Fibroblast of lung (primary cell): ENCODE measurements at places on chromosomes 13 and 19. TPM values are rescaled to one million over a fixed set of nuclear protein-coding genes. Genes with fewer than 3 reads are reported as not detected.

DNA sequence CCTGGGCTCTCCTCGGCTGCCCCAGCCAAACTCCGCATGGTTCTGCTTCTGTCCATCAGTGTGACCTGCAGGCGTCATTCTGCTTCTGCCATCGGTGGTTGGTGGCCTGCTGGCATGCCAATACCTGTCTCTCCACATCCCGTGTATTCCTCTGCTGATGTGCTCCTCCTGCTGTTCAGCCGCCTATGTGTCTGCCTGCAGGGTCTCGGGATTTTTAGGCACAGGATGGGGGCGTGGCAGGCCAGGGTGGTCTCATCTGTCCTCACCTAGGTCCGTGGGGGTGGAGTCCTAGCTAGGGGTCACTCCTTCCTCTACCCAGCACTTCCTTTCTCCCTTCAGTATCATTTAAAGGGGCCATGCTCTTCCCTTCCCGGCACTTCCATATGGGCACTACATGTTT is 33.0 kb upstream of the SGCG start:
- DNase-seq, result no peak

- no peak for DNase-seq
Observed at GRCh38 chr19:51341976-51342580, at the start of gene VSIG10L. TSS of gene VSIG10L (minus strand) at chr19:51342139. CDS start at chr19:51342124, 15 bp downstream.

DNA sequence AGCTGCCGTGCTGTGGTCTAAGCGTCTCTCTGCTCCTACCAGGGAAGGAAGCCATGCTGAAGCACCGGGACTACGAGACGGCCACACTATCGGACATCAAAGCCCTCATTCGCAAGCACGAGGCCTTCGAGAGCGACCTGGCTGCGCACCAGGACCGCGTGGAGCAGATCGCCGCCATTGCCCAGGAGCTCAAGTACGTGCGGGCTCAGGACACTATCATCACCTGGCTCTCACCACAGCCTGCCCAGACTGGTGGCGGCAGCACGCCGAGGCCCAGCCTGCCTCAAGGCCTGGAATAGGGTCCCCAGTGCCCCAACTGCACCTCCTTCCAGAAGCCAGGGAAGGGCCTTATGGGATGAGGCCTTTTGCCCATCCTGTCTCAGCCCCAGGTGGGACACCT is 22.8 kb downstream of the CAPN12 start:
- DNase-seq, result no peak

ANGPTL8 gene
- not detected in 2 replicates for polyA plus RNA-seq

DNA sequence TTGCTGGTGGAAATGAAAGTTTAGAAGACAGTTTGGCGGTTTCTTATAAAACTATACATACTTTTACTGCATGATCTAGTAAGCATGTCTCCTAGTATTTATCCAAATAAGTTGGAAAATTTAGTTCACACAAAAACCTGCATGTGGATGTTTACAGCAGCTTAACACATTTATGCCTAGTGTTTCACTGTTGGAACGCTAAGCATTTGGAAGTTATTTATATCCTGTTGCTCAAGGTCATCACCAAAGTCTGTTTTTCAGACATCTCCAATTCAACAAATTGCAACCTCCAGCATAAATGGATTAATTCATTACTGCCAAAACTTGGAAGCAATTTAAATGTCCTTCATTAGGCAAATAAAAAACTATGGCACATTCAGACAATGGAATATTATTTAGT is 461.8 kb downstream of the SUCLA2 start:
- DNase-seq, result peak; percentile 8

GRCh38 chr13:76474966-76475365 is 411.2 kb downstream of the KCTD12 start:
- peak; percentile 14 for DNase-seq

- no peak for DNase-seq
Observed at GRCh38 chr19:40604171-40604646, 3.0 kb downstream of the LTBP4 start.

DNA sequence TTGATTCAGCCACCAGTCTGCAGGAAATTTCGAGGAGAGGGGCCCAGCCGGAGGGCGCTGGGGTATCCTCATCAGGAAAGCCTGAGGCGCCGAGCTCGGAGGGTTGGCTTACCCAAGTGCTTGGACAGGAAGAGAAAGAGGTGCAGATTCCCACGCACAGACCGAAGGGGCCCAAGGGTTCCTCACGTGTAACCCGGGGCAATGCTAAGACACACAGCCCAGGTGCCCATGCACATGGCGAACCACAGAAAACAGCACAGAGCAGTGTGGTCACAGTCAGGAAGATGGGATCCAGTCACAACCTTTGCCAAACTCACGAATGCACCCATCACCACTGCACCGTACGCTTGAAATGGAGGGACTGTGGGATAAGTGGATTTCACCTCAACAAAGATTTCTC is 30.9 kb downstream of the GRTP1 start:
- no peak for DNase-seq

- DNase-seq, result no peak
Observed at GRCh38 chr13:113622791-113623490, 35.1 kb downstream of the ATP4B start.

- DNase-seq, result no peak
Observed at GRCh38 chr19:55626350-55626749, 2.0 kb upstream of the ZNF784 start.
